Muscle of back (tissue), 13 donors: ENCODE measurements at places on chromosomes 2 and 18. TPM values are rescaled to one million over a fixed set of nuclear protein-coding genes. Genes with fewer than 3 reads are reported as not detected.
A peak's percentile ranks its signal among the peaks of the same experiment; 100 is the strongest.

- DNase-seq: no peak
These were observed 9.5 kb downstream of the AQP12A start for GRCh38 chr2:240701091-240701735.

- no peak for DNase-seq
These were observed 265.1 kb downstream of the NEDD4L start for GRCh38 chr18:58309099-58309498.

GRCh38 chr2:102657770-102658169 lies 38.4 kb downstream of the SLC9A2 start:
- DNase-seq: no peak

The GKN1 gene
- 0.25 TPM for polyA plus RNA-seq

The EFHD1 gene
- 12.8 TPM for polyA plus RNA-seq

DNA sequence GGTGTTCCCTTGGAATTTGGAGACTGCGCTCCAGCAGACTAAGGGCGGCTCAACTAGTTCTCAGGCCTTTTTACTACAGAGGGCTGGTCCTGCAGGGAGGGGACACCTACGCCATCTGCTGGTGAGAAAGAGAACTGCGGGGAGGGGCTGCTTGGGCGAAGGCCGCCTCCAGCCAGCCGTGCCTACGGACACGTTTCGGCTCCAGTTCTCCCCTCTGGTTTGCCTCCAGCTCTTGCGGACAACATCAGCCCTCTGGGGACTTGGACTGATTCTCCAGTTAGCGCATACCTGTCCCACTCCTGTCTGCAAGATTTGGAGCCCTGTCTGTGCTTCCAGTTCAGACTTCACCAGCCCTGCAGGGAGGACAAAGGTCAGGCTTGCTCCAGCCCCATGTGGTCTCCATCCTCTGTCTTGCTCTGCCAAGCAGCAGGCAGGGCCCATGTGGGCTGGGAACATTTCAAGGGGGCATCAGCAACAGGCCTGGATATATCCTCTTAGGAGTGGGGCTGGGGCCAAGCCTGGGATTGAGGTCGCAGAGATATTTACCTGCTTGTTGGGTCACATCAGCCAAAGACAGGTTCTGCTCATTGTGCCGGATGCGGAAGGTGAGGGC lies 10.3 kb downstream of the PTPRN start:
- DNase-seq: peak; percentile 72

GRCh38 chr2:187129868-187130267 lies 280.9 kb upstream of the ZSWIM2 start:
- peak; percentile 85 for DNase-seq

DNA sequence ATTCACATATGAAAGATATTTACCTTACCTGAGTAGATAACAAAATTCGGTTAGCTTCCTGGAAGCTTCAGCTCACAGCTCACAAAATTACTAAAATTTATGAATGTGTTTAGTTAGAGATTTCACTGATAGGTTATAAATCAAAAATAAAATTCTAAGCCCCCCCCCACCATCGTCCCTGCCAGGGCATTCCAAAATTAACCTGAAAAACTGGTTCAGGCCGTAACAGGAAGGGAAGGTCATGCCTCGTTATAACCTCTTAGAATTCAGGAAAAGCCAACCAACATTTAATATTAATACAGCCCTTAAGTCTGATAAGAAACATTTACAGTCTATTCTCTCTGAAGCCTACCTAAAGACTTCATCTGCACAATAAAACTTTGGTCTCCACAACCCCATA lies 48.9 kb downstream of the COX7A2L start:
- DNase-seq: no peak

- peak; percentile 24 for DNase-seq
These were observed 868.0 kb downstream of the EPHA4 start for GRCh38 chr2:220704081-220704480.

The OR6B2 gene
- not detected for polyA plus RNA-seq
